ENCODE measurements at places on chromosomes 13 and 19. TPM values are rescaled to one million over a fixed set of nuclear protein-coding genes. Genes with fewer than 3 reads are reported as not detected.

- peaks cover 14% of the 10 kb centered on the region for H3K4me1 ChIP-seq
- H3K36me3 ChIP-seq, result no peaks in the 10 kb centered on the region
- H3K27me3 ChIP-seq, result no peaks in the 10 kb centered on the region
These were observed 22.4 kb upstream of the CRTC1 start for GRCh38 chr19:18660939-18661670.

Gene PRTN3
- not detected for total RNA-seq

Gene SIGLEC7
- not detected for total RNA-seq

DNA sequence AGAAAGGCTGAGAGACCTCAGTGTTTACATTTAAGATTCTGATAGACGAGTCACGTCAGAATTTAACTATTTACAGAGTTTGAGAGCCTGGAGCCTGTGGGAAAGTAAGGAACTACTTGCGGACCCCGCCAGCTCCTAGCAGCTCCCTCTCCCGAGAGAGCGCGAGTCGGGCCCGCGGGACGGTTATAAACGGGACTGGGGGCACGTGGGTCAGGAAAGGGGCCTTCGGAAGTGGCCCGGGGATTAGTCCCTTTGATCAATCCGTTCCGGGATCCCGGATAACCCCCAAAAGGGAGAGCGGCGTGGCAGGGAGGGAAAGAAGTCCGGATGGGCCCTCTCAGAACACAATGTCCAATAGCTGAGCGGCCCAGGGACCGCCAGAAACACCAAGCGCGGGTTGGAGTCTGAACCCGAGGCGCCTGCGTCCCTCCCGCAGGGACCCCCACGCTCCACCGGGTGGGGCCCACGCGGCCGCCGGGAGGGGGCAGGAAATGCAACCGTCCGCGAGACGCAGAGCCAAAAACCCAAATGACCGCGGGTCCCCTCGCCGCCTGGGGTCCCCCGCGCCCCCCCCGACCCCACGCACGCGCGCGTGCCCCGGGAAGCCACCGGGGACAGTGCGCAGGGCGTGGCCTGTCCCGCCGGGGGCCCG, 3.6 kb downstream of the ZIC5 start:
- peaks cover 62% of the 10 kb centered on the region for H3K27me3 ChIP-seq
- peaks cover 5% of the 10 kb centered on the region for H3K36me3 ChIP-seq
- H3K27ac ChIP-seq, result peak overlapping the region; percentile 65
- H3K4me3 ChIP-seq, result peak overlapping the region; percentile 49
- peaks cover 14% of the 10 kb centered on the region for H3K4me1 ChIP-seq

Gene ZNF229
- total RNA-seq, result 0.77 TPM

GRCh38 chr13:105758918-105759860, 776.3 kb downstream of the EFNB2 start:
- no peak for DNase-seq
- no peak overlapping the region for H3K27ac ChIP-seq
- H3K36me3 ChIP-seq, result no peaks in the 10 kb centered on the region
- no peaks in the 10 kb centered on the region for H3K4me1 ChIP-seq
- H3K27me3 ChIP-seq, result no peaks in the 10 kb centered on the region

GRCh38 chr13:36769545-36769944, 49.5 kb upstream of the RFXAP start:
- no peaks in the 10 kb centered on the region for H3K4me1 ChIP-seq
- H3K27ac ChIP-seq, result no peak overlapping the region
- H3K36me3 ChIP-seq, result no peaks in the 10 kb centered on the region
- H3K27me3 ChIP-seq, result peaks cover 16% of the 10 kb centered on the region
- no peak for DNase-seq

GRCh38 chr19:51020988-51021651, 1.6 kb upstream of the KLK10 start:
- peak; percentile 25 for DNase-seq
- H3K4me1 ChIP-seq, result peaks cover 18% of the 10 kb centered on the region
- no peak overlapping the region for H3K27ac ChIP-seq
- no peak overlapping the region for H3K4me3 ChIP-seq
- peaks cover 47% of the 10 kb centered on the region for H3K27me3 ChIP-seq
- peaks cover 2% of the 10 kb centered on the region for H3K36me3 ChIP-seq

DNA sequence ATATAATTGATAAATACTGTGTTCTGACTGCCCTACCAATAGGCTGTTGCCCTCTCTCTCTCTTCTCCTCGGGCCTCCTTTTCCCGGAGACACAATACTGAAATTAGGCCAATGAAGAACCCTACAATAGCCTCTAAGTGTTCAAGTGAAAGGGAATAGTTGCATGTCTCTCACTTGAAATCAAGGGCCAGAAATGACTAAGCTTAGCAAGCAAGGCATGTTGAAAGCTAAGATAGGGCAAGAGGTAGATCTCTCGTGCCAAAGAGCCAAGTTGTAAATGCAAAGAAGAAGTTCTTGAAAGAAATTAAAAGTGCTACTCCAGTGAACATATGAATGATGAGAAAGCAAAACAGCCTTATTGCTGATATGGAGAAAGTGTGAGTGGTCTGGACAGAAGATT, 13.3 kb downstream of the KATNAL1 start:
- peaks cover 17% of the 10 kb centered on the region for H3K36me3 ChIP-seq
- no peak for DNase-seq
- H3K4me3 ChIP-seq, result no peak overlapping the region
- H3K4me1 ChIP-seq, result peaks cover 19% of the 10 kb centered on the region
- no peak overlapping the region for H3K27ac ChIP-seq

DNA sequence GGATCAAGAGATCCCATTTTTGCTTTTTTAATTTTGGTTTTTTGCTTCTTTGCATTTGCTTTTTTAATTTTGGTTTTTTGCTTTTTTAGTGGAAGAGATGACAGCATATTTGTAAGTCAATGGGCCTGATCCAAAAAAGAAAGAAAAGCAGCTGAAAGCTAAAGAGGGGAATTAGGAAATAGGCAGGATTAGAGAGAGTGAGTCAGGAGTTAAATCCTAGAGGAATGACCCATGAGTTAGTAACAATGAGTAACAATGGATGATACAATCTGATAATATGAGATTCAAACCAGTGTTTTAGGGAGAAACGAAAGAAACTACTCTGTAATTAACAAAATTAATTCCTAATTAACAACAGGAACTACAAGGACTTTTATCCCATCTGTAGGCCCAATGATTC, 111.2 kb upstream of the SGCG start:
- no peaks in the 10 kb centered on the region for H3K36me3 ChIP-seq
- no peak overlapping the region for H3K27ac ChIP-seq
- H3K4me3 ChIP-seq, result no peak overlapping the region
- H3K4me1 ChIP-seq, result no peaks in the 10 kb centered on the region

DNA sequence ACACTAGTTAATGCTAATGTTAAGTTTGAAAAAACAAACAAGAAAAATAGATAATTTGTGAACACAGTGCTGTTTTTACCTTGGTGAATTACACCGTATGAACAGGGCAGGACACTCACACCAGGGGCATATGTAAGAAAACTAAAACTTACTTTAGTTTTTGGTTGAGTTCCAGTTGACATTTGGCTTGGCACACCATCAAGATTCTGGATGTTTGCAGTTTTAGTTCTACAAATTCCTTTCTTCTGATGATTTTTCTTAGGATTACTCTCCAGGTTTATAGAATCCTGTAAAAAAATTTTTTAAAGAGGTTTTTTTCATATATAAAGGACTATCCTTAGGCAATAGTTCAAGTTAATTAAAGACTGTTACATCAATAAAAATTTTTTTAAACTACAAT, 238.5 kb upstream of the STARD13 start:
- no peak overlapping the region for H3K27ac ChIP-seq
- H3K4me1 ChIP-seq, result peaks cover 7% of the 10 kb centered on the region
- H3K4me3 ChIP-seq, result no peak overlapping the region
- H3K36me3 ChIP-seq, result no peaks in the 10 kb centered on the region
- no peak for DNase-seq

GRCh38 chr19:58261968-58262921, 16.5 kb upstream of the ZNF8 start:
- no peak overlapping the region for H3K4me3 ChIP-seq
- H3K27ac ChIP-seq, result no peak overlapping the region
- H3K4me1 ChIP-seq, result no peaks in the 10 kb centered on the region

Gene BRSK1
- total RNA-seq, result 6.8 TPM

DNA sequence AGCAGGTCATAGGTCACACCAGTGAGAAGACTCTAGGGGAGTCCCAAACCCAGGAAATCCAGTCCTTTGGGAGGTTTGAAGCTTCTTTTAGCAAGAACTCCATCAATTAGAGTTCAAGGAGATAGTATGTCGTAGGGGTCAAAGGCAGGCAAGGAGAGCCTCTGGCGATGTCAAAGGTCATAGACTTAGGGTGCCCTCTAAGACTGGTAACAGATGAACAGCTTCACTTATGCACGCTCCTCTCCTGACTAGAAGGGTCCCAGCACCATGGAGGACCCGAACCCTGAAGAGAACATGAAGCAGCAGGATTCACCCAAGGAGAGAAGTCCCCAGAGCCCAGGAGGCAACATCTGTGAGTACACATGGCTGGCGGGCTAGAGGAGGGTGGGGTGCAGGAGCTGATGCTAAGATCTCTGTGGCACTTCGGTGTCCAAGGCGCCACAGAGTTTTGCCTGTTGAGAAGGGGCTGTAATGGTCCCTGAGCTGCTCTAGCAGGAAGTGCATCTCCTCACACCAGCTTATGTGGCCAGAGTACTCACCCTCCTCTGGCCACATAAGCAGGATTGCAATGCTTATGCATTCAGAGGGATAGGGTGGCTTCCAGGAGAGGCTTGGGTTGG, 557 bp downstream of the ZNF576 start:
- no peaks in the 10 kb centered on the region for H3K27me3 ChIP-seq
- H3K4me1 ChIP-seq, result peaks cover 34% of the 10 kb centered on the region
- H3K36me3 ChIP-seq, result peaks cover 20% of the 10 kb centered on the region
- H3K4me3 ChIP-seq, result peak overlapping the region; percentile 88

Gene KASH5
- 0.85 TPM for total RNA-seq

DNA sequence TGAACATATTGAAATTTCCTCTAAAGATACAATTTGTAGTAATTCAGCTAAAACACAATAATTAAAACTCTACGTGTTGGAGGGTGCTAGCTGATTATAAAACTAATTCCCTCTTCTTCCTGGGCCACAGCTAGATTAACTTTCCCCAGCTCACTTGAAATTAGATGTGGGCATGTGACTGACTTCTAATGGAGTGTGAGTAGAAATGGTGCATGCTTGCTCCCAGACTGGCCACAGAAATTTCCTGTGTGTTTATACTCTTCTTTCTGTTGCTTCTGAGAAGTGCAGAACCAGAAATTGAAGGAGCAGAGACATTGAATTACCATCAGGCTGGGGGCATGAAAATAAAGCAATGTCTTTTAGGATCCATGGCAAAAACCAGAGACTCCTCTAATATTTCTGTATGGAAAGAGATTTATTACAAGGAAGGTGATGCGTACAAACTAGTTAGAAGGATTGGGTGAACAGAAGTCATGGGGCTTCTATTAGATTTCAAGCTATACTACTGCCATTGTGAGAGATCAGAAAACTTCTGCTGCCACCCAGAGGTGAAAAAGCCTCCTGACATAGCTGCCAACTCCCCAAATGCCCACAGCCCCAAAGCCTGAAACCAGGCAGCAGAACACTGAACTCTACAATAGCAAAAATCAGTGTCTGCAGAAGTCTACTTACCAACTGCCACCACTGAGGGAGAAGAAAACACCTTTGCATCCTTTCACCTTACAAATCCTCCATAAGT, 379.2 kb upstream of the MIR17HG start:
- H3K27ac ChIP-seq, result no peak overlapping the region
- no peak overlapping the region for H3K4me3 ChIP-seq
- H3K4me1 ChIP-seq, result no peaks in the 10 kb centered on the region
- no peaks in the 10 kb centered on the region for H3K27me3 ChIP-seq
- H3K36me3 ChIP-seq, result no peaks in the 10 kb centered on the region

DNA sequence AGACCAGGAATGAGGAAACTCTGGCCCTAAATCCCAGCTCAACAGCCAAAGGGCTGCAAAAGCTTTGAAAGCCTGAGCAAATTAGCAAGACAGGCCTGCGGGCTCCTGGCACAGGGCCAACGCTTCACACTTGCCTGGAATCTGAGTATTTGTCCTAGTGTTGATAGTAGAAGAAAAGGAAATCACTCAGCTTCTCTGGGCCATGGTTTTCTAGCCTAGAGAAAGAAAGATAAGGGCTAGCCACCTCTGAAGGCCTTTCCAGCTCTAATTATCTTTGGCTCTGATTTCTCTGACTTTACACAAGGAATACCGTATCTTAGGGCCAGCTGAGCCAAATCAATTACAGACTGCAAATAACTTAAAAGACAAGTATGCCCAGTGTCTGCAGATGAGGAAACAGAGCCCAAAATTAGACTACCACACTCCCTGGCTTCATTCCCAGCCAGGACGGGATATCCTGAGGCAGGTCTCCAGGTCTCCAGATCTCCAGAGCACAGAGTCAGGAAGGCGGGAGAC, 69.6 kb downstream of the STK24 start:
- peaks cover 90% of the 10 kb centered on the region for H3K4me1 ChIP-seq
- no peak overlapping the region for H3K27ac ChIP-seq
- no peaks in the 10 kb centered on the region for H3K27me3 ChIP-seq
- no peak overlapping the region for H3K4me3 ChIP-seq
- peaks cover 41% of the 10 kb centered on the region for H3K36me3 ChIP-seq
- no peak for DNase-seq

GRCh38 chr19:31154021-31154420, 195.2 kb downstream of the TSHZ3 start:
- H3K27me3 ChIP-seq, result no peaks in the 10 kb centered on the region
- no peak for DNase-seq
- H3K4me1 ChIP-seq, result no peaks in the 10 kb centered on the region

Gene VAV1
- total RNA-seq, result 132 TPM

Gene KLK11
- total RNA-seq, result not detected

DNA sequence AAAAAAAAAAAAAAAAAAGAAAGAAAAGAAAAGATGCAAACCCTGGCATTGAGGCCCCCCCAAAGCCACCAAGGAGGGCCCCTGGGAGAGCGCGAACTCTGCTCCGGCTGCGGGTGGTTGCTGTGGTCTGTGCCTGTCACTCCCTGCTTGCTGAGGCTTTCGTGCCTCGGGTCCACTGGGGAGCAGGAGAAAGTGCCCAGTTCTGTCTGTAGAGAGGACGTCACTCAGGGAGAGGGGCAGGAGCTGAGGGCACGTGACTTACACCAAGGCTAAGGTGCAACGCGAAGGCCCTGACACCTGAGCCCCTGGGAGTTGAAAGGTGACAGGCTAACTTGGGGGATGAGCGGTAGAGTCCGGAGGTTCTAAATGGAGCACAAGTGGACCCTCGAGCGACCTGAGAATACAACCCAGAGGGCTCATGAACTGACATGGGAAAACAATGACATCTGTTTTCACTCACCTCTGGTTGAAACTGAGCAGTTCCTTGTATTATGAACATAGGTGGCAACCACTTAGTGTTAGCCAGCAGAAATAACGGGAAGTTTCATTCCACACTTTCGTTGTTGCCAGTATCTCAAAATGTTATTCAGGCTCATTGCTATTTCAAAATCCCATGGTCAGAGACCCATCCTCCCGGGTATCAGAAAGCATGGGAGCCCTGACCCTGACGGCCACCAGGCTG, 69.2 kb upstream of the TM9SF2 start:
- H3K4me1 ChIP-seq, result peaks cover 64% of the 10 kb centered on the region
- no peaks in the 10 kb centered on the region for H3K27me3 ChIP-seq
- H3K27ac ChIP-seq, result peak overlapping the region; percentile 88
- no peaks in the 10 kb centered on the region for H3K36me3 ChIP-seq
- DNase-seq, result no peak
- H3K4me3 ChIP-seq, result peak overlapping the region; percentile 49

GRCh38 chr13:26017196-26017921, 34.5 kb downstream of the SHISA2 start:
- no peak overlapping the region for H3K4me3 ChIP-seq
- no peak for DNase-seq
- no peaks in the 10 kb centered on the region for H3K27me3 ChIP-seq
- H3K36me3 ChIP-seq, result no peaks in the 10 kb centered on the region
